ENCODE measurements at places on chromosomes 6 and 20.

- no peak for DNase-seq
These were observed 13.0 kb upstream of the MRPS10 start for GRCh38 chr6:42230345-42231321.

DNA sequence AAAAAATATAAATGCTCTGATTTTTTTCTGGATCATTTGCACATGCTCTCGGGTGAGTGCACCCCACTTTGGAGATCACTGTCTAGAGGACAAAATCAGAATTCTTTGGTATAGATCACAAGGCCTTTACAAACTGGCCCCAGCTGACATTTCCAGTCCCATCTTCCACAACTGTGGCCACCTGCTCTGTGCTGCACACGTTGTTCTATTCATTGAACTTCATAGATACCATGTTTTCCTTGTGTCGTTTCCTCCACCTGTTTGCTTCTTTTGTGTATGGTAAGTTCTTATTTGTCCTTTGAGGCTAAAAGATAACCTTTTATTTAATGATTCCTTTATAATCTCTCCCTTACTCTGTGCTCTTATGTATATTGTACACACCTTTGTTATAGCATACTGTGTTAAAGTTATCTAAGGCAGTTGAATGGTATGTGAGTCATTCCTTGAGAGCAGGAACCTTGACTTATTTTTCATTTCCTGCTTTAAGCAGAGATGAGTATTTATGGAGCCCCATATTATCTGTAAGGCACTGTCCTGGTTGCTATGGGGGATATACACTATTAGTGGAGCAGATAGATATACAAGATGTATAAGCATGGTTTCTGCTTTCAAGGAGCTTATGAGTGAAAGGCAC is 12.0 kb upstream of the SLC17A5 start:
- peak; percentile 27 for DNase-seq

DNA sequence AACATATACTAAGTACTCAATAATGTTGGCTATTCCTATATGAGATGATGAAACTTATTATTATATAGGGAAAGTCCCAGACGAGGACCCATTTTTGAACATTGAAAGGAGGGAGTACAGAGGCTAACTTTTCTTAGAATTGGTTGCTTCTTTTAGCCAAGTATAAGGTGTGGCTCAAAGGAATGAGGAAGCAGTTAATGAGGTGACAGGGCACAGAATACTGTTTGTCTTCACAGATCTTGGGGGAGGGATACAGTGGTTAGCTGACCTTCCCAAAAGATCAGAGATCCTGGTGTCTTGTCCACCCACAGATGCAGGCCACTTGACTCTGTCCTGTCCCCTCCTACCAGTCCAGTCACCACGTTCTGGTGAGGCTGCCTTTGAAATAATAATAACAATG is 67.8 kb upstream of the EPB41L1 start:
- DNase-seq = no peak

DNA sequence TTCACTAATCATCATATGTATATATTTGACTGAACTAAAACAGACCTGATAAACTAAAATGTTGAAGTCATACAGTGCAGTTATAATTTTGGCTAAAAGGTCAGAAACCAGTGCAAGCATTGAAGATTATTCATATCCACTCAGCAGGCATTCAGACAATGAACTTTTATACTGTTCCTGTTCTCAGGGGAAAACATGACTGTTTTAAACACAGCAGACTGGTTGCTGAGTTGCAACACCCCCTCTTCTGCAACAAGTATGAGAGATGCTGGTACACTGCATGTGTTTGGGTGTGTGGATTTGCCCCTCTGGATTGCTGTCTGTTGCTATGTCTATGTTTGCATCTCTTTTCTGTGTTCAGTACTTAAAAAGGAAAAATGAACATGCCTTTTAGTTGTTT is 206.8 kb downstream of the EYA4 start:
- no peak for DNase-seq

- no peak for DNase-seq
These were observed 247.1 kb downstream of the HIVEP2 start for GRCh38 chr6:142697922-142698321.

DNA sequence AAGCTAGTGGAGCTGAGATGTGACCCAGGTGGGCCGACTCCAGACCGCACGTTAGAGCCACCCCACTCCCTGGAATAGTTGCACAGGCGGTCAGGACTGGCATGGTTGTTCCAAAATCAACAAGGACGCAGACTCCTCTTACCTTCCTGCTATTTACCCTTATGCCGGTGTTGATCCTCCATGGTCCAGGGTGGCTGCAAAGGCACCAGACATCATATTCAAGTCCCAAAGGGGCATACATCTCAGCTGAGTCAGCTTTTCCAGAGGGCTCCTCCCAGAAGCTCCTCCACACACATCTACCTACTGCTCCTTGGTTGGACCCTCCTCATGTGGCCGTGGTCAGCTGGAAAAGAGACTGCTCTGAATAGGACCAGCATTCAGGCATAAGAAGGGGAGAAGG is 112.2 kb downstream of the SYCP2 start:
- no peak for DNase-seq

DNA sequence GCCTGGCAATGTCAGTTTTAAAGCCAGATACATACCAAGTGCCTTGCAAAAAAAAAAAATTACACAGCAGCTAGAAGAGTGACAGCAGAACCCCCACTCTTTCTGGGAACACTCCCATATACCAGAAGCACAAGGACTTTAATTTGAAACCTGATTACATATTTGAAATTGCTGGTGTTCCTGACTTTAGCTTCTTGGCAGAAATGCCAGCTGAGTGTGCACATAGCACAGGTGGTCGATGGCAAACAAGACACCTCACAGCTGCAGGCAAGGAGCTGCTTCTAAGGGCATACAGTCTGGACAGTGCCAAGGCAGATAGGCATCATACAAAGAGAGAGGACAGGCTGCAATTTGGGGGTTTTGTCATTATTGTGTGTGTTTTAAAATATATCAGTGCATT is 150.7 kb upstream of the SGK1 start:
- DNase-seq = no peak
